ENCODE measurements at places on chromosomes 1 and 21. TPM values are rescaled to one million over a fixed set of nuclear protein-coding genes. Genes with fewer than 3 reads are reported as not detected.

- no peak for DNase-seq
These were observed 16.2 kb upstream of the MYOG start for GRCh38 chr1:203101813-203102634.

Gene NCAM2
- not detected for total RNA-seq

Gene MYOM3
- not detected for total RNA-seq

Gene CFHR2
- total RNA-seq: not detected

Gene RNU1-4
- 3,922 TPM for total RNA-seq

DNA sequence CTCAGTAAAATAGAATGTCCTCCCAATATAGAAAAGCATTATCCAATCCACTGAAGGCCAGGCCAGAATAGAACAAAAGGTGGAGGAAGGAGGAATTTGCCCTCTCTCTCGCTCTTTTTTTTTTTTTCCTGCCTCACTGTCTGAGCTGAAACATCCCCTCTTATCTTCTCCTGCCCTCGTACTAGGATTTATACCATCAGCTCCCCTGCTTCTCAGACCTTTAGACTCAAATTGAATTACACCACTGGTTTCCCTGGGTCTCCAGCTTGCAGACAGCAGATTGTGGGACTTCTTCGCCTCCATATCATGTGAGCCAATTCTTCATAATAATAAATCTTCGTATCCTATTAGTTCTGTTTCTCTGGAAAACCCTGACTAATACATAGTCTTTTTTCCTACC is 4.9 kb upstream of the ZMYM6 start:
- DNase-seq: no peak

Gene FCGR2B
- total RNA-seq: 2.9 TPM

DNA sequence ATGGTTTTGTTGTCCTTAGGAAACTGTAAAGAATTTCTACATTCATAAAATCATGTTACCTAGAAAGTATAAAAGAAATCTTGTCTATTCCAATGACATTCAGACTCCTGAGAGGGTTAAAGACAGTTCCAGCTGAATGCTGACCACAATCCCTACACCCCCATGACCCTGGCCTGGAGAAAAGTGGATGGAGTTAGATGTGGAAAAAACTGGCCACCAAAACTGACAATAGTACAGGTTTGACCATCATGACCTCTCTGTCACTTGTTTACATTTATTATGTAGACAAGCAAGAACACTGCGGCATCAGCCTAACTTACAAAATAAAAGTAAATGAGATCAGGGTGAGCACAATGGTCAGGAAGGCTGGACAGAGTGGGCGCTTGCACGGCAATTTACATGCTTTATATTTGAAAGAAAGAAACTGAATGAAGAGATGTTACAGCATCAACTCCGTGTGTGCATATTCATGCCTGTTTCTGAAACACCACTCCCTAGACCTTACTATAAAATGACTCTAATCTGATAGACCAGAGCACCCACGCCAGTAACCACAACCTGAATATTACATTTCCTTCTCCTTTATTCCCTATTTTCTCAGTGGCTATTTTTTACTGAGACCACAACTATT is 116.0 kb downstream of the ESRRG start:
- DNase-seq: no peak

- DNase-seq: no peak
These were observed 21.2 kb upstream of the PLA2G2C start for GRCh38 chr1:20207546-20207945.

Gene SLC25A44
- 21.6 TPM for total RNA-seq

Data from T-helper 17 cell (primary cell).